ENCODE measurements at places on chromosomes 5 and 9.

GRCh38 chr5:149664083-149664482 is 66.0 kb upstream of the PPARGC1B start:
- no peak for DNase-seq

GRCh38 chr9:98990181-98990870 is 46.6 kb downstream of the COL15A1 start:
- DNase-seq: no peak

DNA sequence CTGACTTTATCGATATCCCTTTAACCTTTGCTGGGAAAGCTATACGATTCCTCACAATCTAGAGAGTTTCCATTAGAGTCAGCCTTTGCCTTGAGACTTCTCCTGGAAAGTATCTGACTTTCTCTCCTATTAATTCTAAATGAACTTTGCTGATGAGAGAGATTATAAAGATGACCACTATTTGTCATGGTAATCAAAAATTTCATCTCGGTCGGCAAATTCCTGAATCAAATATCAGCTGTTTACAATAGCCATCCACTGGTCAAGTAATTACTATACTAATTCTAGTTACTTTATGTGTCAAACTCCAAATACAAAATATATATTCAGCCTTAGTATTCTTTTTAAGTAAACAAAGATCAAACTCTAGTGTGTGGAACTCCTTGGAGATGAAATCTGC is 164.4 kb upstream of the ITGA1 start:
- DNase-seq: no peak

- no peak for DNase-seq
These were observed 409.2 kb downstream of the BNC2 start for GRCh38 chr9:16461137-16461840.

DNA sequence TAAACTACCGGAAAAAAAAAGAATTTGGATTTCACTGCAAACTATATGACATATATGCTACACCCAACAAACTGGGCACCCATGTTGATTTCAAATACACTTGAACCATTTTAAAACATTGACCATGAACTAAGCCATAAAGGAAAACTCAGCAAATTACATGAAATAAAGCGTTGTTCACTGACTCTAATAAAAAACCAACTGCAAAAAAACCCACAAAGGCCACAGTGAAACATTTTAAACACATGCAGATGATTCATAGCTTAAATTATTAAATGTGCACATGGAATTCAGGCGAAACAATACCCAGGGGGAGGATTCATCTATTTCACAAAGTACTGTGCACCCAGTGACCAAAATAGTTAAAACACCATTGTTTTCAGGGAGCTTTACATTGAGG is 33.3 kb downstream of the MTRR start:
- no peak for DNase-seq

- DNase-seq: no peak
These were observed 123.1 kb downstream of the LIFR start for GRCh38 chr5:38433160-38433861.
